LNCaP clone FGC (cell line): ENCODE measurements at places on chromosomes 1 and 21.
A peak's percentile ranks its signal among the peaks of the same experiment; 100 is the strongest.

DNA sequence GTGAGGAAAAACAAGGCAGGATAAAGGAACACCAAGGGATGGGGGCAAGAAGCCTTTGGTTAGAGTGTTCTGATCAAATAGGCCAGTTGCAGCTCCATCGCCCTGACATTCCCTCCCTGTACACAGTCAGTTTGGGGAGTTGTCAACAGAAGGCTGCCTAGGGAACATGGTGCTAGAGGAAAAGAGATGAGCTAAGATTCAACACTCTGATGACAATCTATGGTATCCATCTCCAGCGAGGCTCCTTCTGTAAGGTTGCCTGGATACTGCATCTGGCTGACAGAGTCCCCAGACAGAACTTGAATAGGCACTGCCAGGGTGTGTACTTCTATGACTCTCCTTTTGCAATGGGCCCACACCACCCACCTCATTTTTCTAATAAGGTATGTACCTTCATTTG is 11.2 kb upstream of the SLAMF9 start:
- DNase-seq = no peak

DNA sequence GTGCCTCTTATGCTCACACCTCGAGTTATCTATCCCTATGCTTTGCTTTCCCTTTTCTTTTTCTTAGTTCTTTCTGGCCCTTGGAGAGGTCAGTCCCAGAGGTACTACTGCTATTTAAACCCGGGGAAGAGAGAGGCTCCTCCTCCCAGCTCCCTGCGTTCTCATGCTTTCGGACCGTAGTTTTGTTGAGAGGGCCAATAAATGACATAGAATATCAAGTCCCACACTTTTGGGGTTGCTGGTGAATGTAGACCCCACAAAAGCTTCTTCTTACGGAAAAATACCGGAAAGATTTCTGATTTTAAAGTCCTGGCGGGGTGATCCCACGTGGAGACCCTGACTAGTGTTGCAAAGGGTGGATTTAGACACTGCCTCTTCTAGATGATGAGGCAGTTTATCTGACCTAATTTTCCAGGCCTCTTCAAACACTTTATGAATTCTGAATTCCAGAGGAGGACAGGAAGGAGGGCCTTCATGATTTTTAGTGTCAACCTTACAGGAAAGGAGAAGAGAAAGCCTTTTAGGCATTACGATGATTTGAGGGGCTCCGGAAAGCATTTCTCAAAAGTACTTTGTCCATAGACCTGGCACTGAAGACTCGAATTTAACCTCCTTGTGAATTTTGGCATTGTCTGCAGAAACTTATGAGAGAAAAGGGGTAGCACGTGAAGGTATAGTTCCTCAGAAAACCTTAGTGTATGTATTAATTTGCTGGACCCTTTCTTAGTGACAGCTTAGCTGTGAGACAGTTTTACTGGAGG is 694 bp downstream of the TMEM167B start:
- DNase-seq = no peak

DNA sequence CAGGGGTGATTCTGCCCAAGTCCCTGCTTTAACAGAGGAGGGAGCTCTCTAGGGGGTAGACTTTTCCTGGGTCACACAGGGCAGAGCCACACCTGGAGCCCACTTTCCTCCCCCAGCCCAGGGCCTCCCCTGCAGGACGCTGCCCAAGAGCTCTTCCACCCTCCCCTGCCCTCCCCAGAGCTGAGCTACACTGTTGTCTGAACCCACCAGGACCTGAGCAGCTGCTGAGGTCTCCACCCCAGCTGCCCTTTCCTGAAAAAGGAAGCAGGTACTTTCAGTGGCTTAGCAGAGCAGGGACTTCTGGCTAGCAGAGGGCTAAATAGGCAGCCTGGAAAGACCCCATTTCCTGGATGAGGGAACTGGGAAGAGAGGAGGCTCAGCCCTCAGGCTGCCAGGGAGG is 169.3 kb upstream of the ETV3 start:
- no peak for DNase-seq

DNA sequence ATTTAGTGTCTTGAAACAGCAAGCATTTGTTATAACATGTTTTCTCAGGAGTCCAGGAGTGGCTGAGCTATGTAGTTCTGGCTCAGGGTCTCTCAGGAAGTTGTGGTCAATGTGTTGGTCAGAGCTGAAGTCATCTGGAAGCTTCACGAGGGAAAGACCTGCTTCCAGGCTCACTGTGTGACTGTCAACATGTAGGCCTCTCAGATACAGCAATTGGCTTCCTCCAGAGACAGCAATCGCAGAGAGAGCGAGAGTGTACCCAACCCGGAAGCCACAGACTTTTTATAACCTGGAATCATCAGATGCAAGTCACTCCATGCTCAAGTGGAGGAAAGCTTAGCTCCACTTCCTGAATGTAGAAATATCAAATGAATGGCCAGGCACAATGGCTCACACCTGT is 40.9 kb downstream of the TNFRSF9 start:
- DNase-seq = no peak

DNA sequence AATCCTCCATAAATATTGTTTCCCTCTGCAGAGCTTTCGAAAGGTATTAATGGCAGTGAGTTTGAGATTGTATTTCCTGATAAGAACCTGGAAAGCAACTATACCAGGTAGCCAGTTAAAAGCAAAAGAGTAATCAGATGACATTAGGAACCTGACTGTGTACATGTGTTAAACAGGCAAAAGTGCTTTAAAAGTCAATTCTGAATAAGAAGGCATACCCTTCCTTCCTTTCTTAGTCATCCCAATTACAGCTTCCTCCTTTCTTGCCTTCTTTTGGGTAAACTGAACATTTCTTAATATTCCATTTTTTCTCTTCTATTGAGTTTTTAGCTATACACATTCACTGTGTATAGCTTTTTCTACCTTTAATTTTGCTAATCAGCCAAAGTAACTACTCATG is 144.7 kb downstream of the ZNF281 start:
- peak; percentile 15 for DNase-seq

DNA sequence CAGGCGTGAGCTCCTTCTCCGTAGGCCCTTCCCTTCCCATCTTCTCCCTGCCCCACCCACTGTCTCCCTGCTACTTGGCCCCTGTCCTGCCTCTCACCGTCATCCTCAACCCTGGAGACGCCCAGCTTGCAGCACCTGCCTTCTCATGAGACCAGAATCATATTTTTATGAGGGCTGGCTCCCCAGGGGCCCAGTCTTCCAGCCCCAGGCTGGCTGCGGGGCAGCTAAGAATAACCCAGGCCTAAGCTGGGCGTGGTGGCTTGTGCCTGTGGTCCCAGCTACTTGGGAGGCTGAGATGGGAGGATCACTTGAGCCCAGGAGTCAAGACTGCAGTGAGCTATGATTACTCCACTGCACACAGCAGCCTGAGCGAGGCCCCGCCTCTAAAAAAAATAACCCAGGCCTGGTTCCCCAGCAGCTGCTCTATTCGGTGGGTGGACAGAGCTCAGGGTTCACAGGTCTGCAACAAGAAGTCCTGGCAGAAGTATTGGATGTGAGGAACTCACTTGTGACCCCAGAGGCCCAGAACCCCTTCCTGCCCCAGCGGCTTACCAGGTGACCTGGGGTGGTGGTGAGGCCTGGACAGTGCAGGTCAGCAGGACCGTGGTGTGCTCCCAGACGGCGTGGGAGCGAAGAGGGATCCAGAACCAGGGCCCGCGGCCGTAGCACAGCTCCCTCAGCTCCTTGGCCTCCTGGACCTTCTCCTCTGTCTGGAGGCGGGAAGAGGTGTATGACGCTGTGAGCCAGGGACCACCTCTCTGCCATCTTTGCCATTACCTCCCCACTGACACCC is 6.4 kb downstream of the MYOM3 start:
- DNase-seq = no peak

DNA sequence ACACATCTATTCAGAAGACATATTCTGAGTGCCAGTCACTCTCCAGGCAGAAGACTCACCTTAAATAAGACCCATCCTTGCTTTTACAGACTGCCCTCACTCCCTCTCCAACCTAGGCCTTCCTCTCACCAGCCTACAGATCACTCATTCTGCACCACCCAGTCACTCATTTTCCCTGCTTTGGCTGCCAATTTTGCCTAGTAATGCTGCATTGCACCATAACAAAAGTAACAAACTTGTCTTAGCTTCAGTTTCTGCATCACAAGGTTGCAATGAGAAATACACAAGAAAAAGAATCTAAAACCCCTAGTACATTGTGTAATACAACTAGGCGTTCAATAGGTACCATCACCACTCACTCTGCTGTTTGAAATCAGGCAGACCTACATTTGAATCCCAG is 292.4 kb downstream of the PLPP3 start:
- DNase-seq = no peak

- DNase-seq = no peak
Observed at GRCh38 chr1:234007684-234008083, 103.2 kb downstream of the SLC35F3 start.

- no peak for DNase-seq
Observed at GRCh38 chr1:54875000-54875399, 12.0 kb downstream of the DHCR24 start.

DNA sequence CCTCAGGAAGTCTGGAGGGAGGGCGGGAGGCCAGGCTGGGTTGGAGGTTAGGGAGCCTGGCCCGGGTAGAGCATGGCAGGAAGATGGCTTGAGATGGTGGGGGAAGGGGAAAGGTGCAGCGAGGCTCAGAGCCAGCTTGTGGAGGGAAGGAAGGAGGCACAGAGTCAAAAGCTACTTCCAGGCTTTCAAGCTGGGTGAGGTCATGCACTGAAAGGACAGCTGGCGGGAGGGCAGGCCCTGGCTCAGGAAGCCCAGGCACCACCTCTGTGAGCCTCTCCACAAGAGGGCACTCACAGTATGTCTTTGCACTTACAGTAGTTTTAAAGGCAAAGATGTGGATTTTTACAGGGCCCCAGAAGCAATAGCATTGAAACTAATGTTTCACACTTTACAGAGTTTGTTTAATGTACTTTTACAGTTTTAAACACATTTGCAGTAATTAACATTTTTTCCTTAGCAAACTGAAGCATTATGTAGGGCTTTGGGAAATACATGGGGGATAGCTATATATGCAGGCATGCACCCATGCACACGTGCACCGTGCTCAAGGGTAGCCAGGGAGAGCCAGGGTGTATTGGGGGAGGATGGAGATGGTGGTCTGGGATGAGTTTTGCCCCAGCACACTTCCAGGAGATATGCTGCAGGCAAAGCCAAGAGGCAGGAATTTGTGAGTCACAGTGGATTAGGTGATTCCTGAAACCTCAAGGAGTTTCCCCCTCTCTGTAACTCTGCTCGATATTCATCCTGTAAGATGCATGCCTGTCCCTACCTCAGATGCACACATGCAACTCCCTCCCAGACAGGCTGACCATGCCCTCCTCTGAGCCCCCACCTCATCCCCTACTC is 6.1 kb upstream of the ADAM15 start:
- DNase-seq = peak; percentile 93

DNA sequence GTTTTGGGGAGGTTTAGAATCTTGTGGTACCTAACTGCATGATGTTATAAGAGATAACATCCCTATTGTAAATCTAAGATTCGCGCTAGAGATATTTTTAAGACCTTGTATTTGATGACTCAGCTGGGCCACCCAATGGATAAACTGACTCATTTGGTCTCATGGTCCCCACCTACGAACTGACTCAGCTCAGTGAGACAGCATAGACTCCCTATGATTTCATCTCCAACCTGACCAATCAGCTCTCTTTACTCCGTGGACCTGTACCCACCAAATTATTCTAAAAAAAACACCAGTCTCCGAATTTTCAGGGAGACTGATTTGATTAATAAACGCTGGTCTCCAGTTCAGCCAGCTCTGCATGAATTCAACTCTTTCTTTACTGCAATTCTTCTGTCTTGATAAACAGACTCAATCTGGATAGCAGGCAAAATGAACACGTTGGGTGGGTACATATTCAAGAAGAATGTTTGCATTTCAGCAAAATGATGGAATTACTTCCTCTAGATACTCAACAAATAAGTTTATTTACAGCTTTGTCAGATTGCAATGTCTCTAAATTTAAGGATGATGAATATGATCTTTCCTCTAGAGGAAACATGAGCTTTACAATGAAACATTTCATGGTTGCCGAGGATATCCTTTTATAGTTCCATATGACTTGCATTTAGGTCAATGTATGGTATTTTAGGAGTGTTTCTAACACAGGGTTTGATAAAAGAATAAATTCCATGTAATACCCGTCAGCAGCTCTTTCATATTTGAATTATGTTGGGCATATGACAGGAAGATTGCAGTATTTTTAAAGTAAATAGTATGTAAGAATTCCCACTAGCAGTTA is 516.6 kb upstream of the RGS18 start:
- DNase-seq = no peak

GRCh38 chr1:36099681-36100341 is 11.1 kb downstream of the ADPRS start:
- DNase-seq = peak; percentile 21

DNA sequence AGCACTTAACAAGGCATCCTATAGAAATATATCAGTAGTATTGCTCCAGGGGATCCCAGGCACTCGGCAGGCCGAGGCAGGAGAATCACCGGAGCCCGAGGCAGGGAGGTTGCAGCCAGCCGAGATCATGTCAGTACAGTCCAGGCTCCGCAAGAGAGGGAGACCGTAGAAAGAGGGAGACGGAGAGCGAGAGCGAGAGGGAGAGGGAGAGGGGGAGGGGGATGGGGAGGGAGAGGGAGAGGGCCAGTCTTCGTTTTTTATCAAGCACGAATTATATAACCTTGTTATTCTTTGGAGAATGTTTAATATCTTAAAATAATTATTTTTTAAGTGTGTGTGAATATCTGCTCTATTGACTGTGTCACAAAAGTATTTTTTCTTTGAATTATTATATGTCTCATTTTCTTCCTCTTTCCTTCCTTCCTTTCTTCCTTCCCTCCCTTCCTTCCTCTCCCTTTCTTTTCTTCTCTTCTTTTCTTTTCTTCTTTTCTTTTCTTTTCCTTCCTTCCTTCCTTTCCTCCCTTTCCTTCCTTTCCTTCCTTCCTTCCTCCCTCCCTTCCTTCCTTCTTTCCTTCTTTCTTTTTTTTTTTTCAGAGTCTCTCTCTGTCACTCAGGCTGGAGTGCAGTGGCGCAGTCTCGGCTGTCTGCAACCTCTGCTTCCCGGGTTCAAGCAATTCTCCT is 233.7 kb downstream of the SRGAP2C start:
- DNase-seq = no peak

- no peak for DNase-seq
Observed at GRCh38 chr1:225253784-225254183, 174.1 kb downstream of the LBR start.

DNA sequence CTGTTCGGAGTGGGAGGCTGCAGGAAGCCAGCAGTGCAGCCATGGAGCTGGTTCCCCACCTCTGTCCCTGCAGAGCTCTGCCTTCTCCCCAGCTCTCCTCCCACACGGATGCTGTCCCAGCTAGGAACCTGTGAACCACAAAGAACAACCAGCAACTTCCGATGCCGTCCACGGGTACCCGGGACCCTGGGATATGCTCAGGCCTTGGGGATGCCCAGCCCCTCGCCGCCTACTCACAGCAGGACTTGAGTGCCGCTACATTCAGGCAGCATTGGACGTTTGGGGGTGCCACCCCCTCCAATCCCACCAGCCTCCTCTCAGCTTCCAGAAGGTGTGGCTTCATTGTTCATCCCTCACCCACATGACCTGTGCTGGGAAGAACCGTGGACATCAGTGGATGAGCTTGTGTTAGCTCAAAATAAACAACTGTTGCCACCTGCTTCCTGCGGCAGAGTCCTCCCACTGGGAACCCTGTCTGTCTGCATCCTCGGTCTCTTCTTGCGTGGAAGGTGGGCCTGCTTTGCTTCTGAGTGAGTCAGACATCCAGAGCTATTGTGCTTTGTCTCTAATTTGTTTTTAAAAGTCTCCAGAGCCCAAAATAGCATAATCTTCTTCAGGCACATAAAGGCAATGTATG is 20.1 kb upstream of the AJAP1 start:
- no peak for DNase-seq
